ENCODE measurements at places on chromosomes 4 and X. TPM values are rescaled to one million over a fixed set of nuclear protein-coding genes. Genes with fewer than 3 reads are reported as not detected.

PRR27 gene
- not detected for total RNA-seq

RTL5 gene
- total RNA-seq, result 0.53 TPM

SMIM10 gene
- 2.2 TPM for total RNA-seq

GAB3 gene
- total RNA-seq, result 6.0 TPM

MAMLD1 gene
- total RNA-seq, result 0.67 TPM

SHISA3 gene
- 17.2 TPM for total RNA-seq

USO1 gene
- 77.6 TPM for total RNA-seq

LANCL3 gene
- 0.99 TPM for total RNA-seq

PASD1 gene
- not detected for total RNA-seq

GABRE gene
- 3.7 TPM for total RNA-seq

SPIN2A gene
- 0.21 TPM for total RNA-seq

IL21 gene
- not detected for total RNA-seq

FGFR3 gene
- 0.79 TPM for total RNA-seq

TREX2 gene
- total RNA-seq, result 0.73 TPM

GAK gene
- 74.0 TPM for total RNA-seq

NFKB1 gene
- total RNA-seq, result 67.6 TPM

ADGRG2 gene
- total RNA-seq, result not detected

CCNA2 gene
- 110 TPM for total RNA-seq

TAB3 gene
- total RNA-seq, result 6.1 TPM

TBC1D9 gene
- total RNA-seq, result 75.9 TPM

XPNPEP2 gene
- not detected for total RNA-seq

UGT2B15 gene
- total RNA-seq, result not detected

SRPK3 gene
- total RNA-seq, result 0.07 TPM

NR0B1 gene
- not detected for total RNA-seq

COX7B2 gene
- total RNA-seq, result not detected

SASH3 gene
- not detected for total RNA-seq

EFNB1 gene
- 71.7 TPM for total RNA-seq

REELD1 gene
- not detected for total RNA-seq

PLK4 gene
- total RNA-seq, result 33.5 TPM

H2BW2 gene
- total RNA-seq, result not detected

FAM47A gene
- total RNA-seq, result not detected
